Renal cortical epithelial cell (primary cell): ENCODE measurements at places on chromosomes 7 and 10.

- DNase-seq: peak; percentile 62
Observed at GRCh38 chr7:138064856-138065357, 11.4 kb upstream of the AKR1D1 start.

GRCh38 chr10:3924344-3924743, 139.3 kb upstream of the KLF6 start:
- DNase-seq: peak; percentile 98

DNA sequence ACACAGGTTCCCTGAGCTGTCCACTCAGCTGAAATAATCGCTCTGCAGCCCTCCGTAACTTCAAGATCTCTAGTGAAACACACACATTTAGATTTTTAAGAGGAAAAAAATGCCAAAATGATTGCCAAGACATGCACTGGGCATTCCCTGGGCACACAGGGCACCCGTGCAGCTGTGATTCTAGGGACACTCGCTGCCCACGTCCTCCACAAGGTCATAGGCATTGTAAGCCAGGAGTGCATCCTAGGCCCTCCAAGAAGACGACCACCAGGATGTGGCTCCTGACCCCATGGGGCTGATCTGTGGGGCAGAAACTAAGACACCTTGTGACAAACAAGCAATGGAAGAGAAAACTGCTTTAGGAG, 563.3 kb downstream of the PTPRN2 start:
- no peak for DNase-seq

DNA sequence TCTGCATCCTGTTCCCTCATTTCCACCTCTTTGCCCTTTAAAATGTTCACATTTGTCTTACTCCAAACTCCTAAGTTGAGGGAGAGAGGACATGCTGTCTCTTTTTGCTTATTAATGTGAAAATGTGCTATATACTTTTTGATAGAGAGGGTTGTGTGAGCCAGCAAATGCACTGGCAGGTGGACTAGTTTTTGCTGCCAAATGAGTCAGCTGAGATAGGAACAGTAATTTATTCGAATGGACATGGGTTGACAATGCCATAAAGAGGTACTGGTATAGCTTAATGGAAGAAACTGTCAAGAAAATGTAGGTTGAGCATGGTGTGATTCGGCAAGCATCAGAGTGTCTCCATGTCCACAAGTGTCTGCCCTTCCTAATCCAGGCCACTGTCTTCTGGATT, 9.2 kb upstream of the TRUB1 start:
- no peak for DNase-seq

GRCh38 chr10:85641479-85642009, 725.1 kb downstream of the GRID1 start:
- peak; percentile 70 for DNase-seq
